ENCODE measurements at places on chromosomes 7 and 10.

GRCh38 chr7:124192885-124193284 lies 160.0 kb upstream of the TMEM229A start:
- DNase-seq, result no peak

DNA sequence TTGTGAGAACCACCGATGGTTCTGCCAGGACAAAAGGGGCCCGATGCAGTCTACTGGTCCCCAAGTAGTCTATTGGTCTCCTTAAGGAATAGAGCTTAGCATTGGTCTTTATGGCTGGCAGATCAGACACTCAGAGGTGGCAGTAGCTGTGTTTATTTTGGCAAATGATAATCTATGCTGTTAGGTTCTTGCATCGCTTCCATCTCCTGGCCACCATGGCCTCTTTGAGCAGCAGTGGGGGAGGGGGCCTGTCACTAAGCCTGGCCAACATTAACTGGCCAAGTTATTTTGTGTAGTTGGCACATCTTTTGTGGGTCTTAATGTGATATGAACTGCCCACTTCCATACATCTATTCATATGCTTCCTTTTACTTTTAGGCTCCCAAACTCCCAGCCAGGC lies 4.5 kb upstream of the ZC3HAV1 start:
- no peak for DNase-seq

GRCh38 chr7:101622609-101623173 lies 6.4 kb downstream of the MYL10 start:
- DNase-seq, result no peak

GRCh38 chr7:35185908-35186731 lies 67.8 kb downstream of the TBX20 start:
- no peak for DNase-seq

DNA sequence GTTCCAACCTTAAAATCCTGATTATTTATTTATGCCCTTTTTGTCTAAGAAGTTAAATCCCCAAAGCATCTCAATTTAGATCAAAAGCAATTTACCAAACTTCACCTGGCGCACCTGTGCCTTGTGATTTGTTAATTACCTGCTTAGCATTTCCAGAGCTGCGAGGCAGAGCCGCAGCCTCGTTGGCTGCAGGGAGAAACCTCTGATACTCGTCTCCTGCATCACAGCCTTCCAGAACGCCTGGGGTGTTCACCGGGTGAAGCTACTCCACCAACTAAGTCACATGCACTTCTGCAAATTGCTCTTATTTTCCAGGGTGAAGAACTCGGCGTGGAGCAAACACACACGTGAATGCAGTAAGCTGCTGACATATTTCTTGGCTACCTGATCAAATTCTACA lies 198.1 kb upstream of the RNF32 start:
- no peak for DNase-seq

DNA sequence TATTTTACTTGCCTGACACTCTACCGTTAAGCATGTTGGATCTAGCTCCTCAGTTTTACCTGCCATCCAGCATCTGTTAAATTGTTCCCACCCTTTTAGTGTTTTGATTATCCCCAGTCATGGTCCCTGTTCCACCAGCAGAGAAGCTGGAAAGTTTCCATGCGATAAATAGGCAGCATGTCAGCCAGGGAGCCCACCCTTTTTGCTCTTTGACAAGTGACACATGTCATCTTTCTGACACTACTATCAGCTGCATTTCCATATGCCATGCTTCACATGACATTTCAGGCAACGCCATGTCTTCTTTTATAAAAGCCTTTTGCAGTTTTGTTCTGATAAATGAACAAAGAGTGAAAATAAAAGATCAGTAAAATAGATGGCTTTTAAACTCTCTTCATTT lies 310.8 kb downstream of the MAGI2 start:
- no peak for DNase-seq

- DNase-seq, result no peak
Observed at GRCh38 chr10:104589871-104590270, 51.2 kb upstream of the SORCS3 start.

DNA sequence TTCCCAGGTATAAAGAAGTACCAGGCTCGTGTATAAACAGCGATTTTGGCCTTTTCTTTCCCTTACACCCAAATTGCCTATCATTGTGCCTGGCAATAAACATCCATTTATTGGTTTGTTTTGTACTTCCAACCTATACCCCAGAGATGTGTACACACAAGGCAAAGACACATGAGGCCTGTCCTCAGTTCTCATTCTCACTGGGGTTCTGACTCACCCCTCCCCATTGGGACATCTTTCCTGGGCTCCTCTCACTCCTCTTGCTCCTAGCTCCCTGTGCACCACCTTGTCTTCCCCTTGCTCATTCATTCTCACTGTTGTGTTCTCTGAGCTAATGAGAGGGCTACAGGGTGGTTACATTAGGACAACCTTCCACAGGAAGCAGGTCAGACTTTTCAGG lies 240.7 kb downstream of the ANK3 start:
- no peak for DNase-seq

Measured in activated CD4-positive, alpha-beta T cell treated with anti-CD3 and anti-CD28 coated beads for 4 hours (primary cell).